ENCODE measurements at places on chromosomes 2 and 18.

DNA sequence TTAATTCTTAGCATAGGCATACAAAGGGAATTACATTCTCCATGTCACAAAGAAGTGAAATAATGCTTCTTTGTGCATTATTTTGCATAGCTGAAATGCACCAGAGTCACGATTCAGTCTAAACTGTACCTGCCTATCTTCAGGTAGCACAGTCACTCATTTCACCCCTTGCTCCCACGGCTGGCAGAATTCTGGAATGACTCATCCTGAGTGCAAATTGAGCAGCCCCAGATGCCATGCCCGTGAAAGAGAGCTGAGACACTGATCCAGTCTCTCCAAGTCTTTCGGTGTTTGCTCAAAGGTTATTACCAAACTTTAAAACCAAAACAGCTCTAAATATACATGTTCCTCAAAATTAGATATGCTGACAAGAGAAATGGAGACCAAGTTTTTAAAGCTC, 168.3 kb upstream of the POU3F3 start:
- no peak for DNase-seq

- no peak for DNase-seq
Measured at GRCh38 chr2:12278217-12278750, 438.5 kb upstream of the TRIB2 start.

DNA sequence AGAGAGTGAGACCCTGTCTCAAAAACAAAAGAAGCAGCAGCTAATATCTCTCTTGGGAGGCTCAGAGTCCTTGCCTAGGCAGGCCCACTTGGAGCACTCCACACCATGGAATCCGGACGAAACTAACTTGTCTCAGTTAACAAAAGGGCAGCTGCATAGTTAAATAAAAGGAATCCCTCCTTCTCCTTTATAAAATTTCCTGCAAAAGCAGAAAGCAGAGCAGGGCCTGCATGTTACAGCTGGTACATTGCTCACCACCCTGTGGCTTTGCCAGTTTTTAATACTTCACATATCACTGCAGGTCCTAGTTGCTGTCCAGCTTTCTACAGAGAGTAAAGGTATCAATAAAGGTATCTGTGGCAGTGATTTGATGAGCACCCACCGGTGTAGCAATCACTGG, 93.6 kb downstream of the ASAP2 start:
- DNase-seq, result no peak

DNA sequence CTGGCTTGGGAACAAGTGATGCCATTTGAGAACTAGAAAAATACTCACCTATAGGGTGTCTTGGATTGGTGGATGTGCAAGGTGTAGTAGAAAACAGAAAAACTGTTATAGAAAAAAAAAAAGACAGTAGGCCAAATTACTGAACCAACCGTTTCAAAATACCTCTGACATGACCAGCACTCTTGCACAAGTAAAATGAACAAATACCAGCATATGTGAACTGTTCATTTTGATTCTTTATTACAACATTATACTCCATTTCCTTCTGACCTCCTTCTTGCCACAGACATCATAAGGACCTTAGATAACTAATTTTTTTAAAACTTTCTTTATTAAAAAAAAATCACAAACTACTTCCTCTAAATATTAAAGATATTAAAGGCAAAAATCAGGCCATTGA, 125.5 kb downstream of the ATAD2B start:
- DNase-seq, result no peak

GRCh38 chr2:99607861-99608491, 118.2 kb upstream of the REV1 start:
- no peak for DNase-seq

- no peak for DNase-seq
Measured at GRCh38 chr2:219538504-219538951, 5.1 kb downstream of the CHPF start.

DNA sequence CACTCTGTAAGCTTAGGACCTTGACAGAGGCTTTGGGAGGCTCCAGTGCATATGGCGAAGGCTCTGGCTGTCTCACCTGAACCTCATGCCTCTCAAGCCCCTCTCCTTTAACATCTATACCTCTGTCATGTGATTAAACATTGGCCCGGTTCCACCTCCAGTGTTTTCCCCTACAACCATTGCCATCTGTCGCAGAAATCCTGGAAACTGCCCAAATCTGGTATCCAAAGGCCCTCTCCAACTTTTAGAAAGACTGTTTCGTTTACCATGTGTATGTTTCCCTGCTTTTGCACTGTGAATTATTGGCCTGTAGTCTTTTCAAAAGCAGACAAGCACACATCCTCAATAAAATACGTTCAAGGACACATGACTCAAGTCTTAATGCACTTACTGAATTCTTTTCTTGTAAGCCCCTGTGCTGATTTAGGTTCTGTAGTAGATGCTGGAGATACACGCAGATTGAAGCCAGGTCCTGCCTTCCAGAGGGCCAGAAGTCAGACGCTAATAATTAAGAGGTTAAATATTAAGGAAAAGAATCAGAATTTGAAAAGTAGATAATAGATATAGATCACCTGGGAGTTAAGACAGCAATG, 386.4 kb upstream of the SLC14A2 start:
- DNase-seq, result no peak

DNA sequence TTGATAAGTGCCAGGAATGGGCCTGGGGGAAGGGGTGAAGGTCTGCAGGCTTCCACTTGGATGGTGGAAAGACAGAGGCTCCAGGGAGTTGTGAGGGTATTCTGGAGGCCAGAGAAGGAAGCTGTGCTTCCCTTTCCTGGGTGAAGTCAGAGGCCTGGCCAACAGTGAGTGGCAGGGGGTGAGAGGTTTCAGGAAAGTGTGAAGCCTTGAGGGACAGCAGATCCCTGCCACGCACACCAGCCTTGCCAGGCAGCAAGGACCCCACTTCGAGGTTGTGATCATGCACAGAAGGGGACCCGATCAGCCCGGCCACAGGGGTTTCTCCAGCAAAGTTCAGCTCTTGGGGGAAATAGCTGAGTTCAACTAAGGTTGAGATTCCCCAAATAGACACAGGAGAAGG, 66.5 kb downstream of the SMAD7 start:
- no peak for DNase-seq

DNA sequence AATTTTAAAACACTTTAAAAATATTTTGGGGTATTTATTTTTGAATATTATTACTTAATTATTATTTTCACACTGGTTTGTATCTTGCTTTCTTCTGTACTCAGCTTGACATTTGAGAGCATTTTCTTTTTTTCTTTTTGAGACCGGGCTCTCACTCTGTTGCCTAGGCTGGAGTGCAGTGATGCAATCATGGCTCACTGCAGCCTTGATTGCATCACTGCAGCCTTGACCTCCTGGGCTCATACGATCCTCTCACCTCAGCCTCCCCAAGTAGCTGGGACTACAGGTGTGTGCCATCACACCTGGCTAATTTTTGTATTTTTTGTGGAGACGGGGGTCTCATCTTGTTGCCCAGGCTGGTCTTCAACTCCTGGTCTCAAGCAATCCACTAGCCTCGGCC, 79.9 kb upstream of the DLX2 start:
- no peak for DNase-seq

- DNase-seq, result no peak
Measured at GRCh38 chr2:38423763-38424162, 46.7 kb upstream of the ATL2 start.

- DNase-seq, result no peak
Measured at GRCh38 chr2:67917332-67918054, 145.3 kb downstream of the C1D start.

All from NCI-H1436 treated with DMSO at 0.1 percent for 48 hours (cell line).